CD4-positive, alpha-beta T cell treated with Interleukin-4 for 4 hours (primary cell): ENCODE measurements at places on chromosomes 7 and 10.

- DNase-seq, result no peak
Observed at GRCh38 chr10:111093741-111094380, 17.0 kb downstream of the ADRA2A start.

DNA sequence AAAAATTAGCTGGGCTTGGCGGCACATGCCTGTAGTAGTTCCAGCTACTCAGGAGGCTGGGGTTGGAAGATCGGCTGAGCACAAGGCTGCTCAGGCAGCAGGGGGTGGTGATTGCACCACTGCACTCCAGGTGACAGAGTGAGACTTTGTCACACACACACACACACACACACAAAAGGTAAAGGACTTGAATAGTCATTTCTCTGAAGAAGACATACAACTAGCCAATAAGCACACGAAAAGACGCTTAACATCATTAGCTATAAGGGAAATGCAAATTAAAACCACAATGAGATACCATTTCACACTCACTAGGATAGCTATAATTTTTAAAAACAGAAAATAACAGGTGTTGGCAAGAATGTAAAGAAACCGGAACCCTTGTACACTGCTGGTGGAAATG is 48.6 kb downstream of the HIP1 start:
- no peak for DNase-seq

DNA sequence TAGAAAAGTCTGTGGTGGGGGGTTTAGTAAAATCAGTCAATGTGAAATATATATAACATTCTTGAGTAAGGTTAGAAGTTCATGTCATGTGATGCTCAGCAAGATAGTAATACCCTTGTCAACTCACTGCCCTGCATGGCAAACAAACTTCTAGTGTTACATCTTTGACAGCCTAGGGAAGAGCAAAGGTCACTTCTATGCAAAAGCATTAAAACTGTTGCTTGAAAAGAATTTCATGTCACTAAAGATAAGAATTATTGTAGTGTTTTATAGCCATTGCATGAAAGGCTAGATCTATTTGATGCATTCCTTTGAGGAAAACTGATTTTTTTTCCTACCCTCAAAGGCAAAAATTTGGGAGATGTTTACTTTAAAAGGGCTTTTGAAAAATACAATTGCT is 176.0 kb downstream of the SKAP2 start:
- no peak for DNase-seq

DNA sequence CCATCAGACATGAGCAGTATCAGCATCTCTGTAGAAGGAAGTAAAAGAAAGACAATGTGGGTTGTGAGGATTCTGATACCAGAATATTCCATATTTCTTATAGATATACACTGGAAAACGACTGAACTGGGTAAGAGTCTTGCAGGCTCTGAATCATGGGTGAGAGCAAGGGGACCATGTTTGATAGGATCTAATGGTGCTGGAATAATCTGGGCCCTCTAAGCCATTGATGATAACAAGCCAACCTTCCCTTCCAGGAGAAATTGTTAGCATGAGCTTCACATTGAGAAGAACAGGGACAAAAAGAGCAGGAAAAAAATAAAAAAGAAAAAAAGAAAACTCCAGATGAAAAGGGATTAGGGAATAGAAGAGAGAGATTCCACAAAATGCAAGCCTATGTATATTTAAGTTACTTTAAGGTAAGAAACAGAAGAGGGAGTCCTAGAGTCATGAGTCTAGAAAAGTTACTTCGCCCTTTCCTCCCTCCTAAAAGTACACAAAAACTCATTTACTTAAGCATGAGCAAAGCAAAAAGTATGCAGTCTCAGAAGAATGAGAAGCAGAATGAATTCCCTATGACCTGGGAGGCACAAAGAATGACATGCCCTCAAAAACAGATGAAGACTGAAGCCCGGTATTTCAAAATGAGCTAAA is 181.9 kb downstream of the TMEM26 start:
- no peak for DNase-seq

DNA sequence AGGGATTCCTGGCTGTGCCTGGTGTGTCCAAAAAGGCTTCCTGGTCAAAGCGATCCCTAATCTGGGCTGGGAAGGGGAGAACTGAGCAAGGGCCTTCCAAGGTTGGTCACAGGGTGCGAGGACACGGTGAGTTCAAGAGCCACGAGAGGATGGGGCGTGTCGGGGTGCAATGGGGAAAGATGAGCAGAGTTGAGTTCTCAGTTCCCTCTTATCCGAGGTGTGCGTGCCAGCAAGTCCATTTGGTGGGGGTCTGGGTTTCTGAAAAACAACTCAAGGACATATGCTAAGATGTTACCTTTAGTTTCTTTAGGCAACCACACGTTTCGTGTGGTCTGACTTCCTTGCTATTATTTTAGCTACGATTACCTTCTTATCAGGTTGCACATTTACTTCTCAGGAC is 1.3 kb downstream of the ZNF775 start:
- no peak for DNase-seq

- no peak for DNase-seq
Observed at GRCh38 chr7:138738114-138738513, 37.0 kb upstream of the SVOPL start.

GRCh38 chr10:98023024-98023423 is 7.4 kb downstream of the CRTAC1 start:
- DNase-seq, result no peak

DNA sequence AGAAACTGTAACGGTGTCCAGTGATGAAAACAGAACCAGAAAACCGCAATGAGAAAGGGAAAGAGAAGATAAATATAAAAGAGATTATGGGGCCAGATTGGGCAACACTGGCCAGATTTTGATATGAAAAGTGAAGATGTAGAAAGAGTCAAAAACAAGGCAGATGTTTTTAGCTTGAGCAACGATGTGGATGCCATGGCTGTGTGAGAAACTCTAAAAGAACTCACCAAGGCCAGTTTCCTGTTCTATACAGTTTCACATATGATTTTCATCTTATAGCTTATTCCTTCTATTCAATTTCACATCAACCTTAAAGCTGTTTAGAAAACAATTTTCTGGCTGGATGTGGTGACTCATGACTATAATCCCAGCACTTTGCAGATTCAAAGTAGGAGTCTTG is 36.3 kb downstream of the CSTF2T start:
- no peak for DNase-seq

GRCh38 chr7:70657571-70657970 is 474.4 kb upstream of the GALNT17 start:
- DNase-seq, result no peak

DNA sequence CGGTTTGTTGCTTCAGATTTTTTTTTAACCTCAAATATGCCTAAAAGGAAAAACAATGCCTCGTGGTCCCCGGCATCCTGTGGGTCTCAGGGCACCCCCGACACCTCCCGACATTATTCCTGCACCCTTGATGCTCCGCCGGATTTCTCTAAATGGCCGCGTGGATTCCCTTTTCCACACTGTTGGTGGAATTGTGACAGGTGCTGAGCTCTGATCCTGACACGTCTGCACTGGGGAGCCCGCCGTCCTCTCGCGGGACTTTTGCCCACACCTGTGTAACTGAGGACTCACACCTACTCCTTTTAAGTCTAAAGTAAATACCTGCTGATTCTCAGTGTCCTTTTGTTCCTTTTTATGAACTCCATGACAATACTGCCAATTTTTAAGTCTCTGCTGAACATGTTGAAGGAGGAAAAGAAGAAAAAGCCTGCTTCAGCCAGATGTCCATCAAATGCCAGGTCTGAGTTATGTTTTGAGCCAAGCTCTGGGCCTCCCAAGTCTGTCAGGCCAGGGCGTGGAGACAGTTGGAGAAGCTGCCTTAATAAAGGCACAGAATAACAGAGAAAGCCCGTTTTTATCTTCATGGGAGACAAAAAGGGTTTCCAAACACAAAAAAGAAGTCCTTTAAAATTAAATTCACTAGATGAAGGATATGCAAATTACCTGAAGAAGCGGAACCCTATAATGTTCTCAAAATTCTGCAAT is 568.2 kb downstream of the DNAJB6 start:
- DNase-seq, result no peak

GRCh38 chr7:15816835-15817426 is 130.4 kb upstream of the MEOX2 start:
- DNase-seq, result no peak

DNA sequence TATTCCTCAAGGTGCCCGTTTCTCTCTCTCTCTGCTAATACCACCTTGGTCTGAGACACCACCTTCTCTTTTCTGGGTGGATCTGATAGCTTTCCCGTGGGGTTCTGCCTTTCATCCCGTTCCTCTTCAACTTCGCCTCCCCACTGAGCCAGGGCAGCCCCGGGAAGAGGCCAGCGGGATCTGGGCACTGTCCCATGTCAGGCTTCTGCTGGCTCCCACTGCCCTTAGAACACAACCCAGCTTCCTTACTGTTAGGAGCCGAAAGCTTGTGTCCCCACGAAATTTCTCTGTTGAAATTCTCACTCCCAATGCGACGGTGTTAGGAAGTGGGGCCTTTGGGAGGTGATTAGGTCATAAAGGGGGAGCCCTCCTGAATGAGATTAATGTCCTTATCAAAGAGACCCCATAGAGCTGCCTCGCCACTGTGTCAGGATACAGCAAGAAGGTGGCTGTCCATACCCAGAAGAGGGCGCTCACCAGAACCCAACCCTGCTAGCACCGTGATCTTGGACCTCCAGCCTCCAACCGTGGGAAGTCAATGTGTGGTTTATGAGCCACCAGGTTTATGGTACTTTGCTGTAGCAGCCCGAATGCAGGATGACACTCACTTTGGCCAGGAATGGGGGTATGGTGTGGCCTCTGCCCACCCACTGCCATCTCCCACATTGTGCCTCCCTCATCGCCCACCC is 79.2 kb downstream of the CAMK1D start:
- DNase-seq, result no peak
